NCI-H1105 treated with DMSO at 0.1 percent for 48 hours (cell line): ENCODE measurements at places on chromosomes 5 and 9.
A peak's percentile ranks its signal among the peaks of the same experiment; 100 is the strongest.

- no peak for DNase-seq
Measured at GRCh38 chr5:34542818-34543217, 113.3 kb upstream of the RAI14 start.

GRCh38 chr5:9037048-9037447 lies 508.8 kb downstream of the SEMA5A start:
- DNase-seq, result no peak

DNA sequence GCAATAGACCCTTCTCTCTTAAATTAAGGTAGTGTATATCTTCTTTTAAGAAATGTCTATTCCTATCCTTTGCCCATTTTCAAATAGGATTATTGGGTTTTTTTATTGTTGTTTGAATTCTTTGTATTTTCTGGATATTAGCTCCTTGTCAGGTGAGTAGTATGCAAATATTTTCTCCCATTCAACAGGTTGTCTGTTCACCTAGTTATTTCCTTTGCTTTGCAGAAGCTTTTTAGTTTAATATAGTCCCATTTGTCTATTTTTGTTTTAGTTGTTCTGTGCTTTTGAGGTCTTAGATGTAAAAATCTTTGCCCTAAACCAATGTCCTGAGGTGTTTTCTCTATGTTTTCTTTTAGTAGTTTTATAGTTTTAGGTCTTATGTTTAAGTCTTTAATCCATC lies 104.7 kb downstream of the CWC27 start:
- DNase-seq, result no peak

DNA sequence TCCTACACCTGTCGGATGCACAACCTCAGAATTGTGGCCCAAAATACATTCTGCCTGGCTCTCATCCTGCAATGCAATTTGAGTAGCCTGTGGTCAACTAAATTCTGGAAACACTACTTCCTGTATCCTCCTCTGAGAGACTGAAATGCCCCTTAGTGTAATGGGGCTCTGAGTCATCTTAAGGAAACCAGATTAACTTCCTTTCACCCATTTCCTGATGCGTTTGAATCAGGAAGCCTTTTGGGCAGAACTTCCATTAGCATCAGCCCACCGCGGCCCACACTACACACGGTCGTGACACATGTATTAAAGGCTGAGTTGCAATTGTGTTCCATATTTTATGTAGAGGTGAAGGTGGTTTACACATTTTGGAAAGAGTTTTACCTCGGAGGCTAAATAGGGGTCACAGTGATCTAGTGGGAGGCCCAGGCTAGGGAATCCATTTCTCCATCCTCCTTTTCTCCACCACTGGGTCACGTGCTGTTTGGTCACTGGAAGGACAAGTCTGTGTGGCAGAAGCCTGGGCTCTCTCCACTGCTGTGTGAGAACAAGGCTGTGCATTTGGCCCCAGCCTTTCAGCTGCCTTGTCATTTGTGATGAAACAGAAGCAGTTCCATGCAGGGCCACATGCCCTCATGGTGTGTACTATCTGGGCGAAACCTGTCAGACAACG lies 55.9 kb downstream of the DAP start:
- no peak for DNase-seq

DNA sequence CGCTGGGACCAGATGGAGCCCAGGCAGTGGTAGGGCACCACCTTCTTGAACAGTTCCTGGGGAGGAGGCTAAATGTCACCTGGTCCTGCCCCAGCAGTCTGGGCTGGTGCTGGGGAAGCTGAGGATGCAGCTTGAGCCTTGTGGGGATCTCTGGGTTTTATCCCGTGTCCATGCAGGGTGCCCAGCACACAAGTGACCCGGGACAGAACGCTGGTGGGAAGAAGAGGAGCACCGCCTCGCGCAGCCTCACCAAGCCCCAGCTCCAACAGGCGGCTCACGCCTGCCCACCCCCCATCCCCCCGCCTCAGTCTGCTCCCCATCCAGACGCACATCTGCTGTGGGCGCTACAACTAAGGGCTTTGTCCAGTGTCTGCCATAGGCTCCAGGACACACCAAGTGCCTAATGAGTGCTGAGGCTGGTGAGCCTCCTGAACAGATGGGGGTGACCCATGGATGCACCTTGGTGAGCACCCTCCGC lies 13.8 kb downstream of the RALGDS start:
- no peak for DNase-seq

DNA sequence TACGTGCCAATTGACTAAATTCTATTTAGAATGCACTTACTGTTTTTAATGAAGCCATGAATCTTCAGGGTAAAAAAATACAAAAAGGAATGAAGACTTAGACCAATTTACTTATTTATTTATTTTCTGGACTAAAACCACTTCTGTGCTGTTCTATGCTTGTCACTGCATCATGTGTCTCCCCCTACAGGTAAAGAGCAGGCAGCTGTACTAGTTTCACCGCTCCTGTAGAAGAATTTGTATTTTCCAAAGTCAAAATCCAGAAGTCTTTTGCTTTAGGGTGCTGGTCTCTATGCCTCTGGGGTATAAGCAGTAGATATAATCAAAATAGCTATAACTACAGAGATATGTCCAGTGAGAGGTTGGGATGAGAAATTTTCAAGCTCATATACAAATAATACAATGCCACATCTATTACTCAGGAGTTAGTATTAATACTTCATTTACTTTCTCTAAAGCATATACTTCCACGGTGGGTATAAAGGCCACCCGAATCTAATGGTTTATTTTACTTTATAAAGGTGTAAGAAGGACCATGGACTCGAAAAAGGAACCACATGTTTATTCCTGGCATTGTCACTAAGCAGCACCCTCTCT lies 591.5 kb downstream of the RAB3C start:
- DNase-seq, result peak; percentile 45

GRCh38 chr9:92482329-92482728 lies at the start of gene ASPN:
TSS of gene ASPN (minus strand) at chr9:92482506.
- no peak for DNase-seq

- DNase-seq, result peak; percentile 81
Measured at GRCh38 chr9:34744295-34745221, 34.6 kb upstream of the CCL21 start.

GRCh38 chr5:90015584-90016018 lies 394.0 kb downstream of the CETN3 start:
- DNase-seq, result no peak

- DNase-seq, result no peak
Measured at GRCh38 chr9:121610638-121610953, 40.8 kb upstream of the DAB2IP start.

DNA sequence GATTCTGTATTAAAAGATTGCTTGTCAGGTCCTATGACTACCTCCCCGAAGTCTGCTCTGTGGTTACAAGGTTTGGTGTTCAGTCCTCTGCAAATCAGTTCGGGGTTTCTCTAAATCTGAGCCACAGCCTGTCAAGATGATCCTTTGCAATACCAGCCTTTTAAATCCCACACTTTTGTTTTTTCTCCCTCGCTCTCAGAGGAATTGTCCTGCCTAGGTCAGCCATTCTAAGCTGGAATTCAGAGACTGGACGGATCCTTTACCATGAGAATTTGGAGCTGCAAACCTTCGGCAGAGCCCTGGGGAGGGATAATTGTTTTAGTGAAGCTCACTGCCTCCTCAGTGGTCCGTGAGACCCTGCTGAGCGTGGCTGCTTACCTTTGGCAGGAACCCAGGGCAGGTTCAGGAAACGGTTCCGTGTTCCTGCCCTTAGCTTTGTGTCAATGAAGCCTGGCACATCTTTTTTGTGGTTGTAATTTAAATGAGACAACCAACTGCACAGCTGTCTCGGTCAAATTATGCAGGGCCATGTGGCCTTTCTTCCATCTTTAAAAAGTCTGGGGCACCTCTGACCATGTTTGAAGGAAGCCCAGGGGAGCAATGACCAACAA lies 47.2 kb downstream of the EBF1 start:
- no peak for DNase-seq

GRCh38 chr5:160237571-160238093 lies 8.3 kb downstream of the FABP6 start:
- no peak for DNase-seq

DNA sequence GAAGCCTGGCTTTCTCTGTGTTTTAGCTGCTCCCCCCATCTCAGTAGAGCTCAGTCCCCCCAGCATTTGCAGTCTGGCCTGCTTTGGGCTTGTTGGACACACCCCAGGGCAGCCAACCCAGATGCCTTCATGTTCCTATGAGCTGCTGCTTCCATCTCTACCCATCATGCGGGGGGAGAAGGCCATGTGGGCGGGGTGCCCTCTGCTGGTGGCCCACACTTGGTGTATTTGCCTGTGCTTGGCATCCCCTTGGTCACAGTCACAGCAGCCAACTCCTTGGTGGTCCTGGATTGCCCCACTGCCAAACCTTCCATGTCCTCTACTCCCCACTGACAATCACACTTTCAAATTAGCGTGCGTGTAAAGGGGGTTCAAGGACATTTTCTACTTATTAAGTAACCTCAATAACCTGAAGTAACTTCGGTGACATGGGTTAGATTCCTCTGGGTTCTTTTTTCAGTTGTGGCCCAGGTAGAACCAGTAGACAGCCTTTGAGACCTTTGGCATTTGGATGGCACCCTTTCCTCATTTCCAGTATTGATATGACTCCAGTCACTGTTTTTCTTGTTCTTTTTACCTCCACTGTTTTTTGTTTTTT lies 42.8 kb downstream of the SNX30 start:
- DNase-seq, result peak; percentile 42

DNA sequence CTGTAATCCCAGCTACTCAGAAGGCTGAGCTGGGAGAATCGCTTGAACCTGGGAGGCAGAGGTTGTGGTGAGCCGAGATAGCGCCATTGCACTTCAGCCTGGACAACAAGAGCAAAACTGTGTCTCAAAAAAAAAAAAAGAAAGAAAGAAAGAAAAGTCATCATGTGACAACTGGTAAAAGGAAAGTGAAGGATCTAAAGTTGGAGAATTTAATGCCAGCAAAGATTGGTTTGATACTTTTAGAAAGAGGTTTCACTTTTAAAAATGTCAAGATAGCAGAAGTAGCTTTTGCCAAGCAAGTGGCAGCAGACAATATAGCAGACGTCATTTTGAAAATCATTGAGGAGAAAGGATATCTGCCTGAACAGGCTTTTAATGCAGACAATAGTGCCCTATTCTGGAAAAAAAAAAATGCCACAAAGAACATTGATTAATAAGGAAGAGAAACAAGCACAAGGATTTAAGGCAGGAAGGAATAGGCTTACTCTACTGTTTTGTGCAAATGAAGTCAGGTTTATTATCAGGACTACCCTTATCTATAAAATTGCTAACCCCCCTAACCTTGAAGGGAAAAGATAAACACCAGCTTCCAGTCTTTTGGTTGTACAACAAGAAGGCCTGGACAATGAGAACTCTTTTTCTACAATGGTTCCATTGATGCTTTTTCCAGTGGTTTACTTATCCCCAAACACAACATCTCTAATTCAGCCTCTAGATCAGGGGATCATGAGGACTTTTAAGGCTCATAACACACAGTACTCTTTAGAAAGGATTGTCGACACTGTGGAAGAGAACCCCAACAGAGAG lies 12.0 kb downstream of the PKD2L2 start:
- DNase-seq, result no peak

GRCh38 chr5:96509721-96510350 lies 76.8 kb upstream of the PCSK1 start:
- no peak for DNase-seq

DNA sequence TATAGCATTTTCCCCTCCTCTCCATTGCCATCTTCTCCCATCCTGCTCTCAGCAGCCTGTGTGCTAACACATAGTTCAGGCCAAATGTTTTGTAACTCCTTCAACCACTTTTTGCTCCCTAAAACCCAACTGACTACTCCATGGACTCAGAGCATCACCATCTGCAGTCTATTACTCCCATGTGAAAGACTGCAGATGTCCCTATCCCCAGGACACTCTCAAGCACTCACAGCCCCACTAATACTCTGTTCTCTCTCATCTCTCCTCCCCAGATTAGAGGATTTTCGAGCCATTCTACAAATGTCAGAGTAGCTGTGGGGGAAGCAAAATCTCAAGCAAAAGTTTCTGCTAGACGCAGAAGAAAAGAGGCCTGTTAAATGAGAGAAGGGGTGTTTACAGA lies 99.3 kb downstream of the ITGA1 start:
- DNase-seq, result no peak

GRCh38 chr5:17316970-17317459 lies 99.6 kb downstream of the BASP1 start:
- no peak for DNase-seq
